ENCODE measurements at places on chromosomes 12 and 14.

GRCh38 chr14:90301668-90302090 is 30.1 kb downstream of the NRDE2 start:
- peak; percentile 80 for DNase-seq

- DNase-seq, result no peak
Measured at GRCh38 chr14:98035396-98035795, 1236.6 kb downstream of the BCL11B start.

GRCh38 chr14:101043891-101044290 is 140.4 kb upstream of the RTL1 start:
- no peak for DNase-seq

GRCh38 chr12:110004598-110004997 is 5.4 kb downstream of the ANKRD13A start:
- no peak for DNase-seq

GRCh38 chr14:70152704-70153103 is 36.0 kb downstream of the SLC8A3 start:
- no peak for DNase-seq

DNA sequence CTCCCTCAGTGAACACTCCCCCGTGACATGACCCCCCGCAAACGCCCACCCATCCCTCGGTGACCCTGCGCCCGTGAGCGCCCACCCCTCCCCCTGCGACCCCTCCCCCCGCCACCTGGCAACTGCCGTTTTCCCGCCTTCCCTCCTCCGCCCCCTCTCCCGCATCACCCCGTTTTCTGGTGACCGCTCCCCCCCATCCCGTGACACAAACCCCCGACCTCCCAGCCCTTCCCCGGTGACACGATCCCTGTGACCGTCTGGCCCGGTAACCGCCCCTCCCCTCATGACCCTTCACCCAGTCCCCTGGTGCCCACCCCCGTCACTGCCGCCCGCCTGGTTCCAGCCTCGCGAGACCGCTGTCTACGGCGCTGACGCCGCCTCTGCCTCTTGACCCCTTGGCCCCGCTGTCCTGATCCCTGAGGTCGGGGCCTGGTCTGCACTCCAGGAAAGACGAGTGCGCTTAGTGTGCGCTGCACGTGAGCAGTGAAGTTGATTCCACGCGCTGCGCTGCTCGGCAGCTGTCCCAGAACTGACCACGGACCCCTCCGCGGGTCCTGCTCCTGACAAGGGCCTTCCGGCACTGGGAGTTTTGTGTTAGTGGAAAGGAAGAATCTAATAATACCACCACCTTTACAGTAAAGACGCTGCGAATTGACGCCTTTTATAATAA is 59.4 kb downstream of the DDX51 start:
- peak; percentile 52 for DNase-seq

- no peak for DNase-seq
Measured at GRCh38 chr14:59939828-59940227, 19.9 kb downstream of the LRRC9 start.

DNA sequence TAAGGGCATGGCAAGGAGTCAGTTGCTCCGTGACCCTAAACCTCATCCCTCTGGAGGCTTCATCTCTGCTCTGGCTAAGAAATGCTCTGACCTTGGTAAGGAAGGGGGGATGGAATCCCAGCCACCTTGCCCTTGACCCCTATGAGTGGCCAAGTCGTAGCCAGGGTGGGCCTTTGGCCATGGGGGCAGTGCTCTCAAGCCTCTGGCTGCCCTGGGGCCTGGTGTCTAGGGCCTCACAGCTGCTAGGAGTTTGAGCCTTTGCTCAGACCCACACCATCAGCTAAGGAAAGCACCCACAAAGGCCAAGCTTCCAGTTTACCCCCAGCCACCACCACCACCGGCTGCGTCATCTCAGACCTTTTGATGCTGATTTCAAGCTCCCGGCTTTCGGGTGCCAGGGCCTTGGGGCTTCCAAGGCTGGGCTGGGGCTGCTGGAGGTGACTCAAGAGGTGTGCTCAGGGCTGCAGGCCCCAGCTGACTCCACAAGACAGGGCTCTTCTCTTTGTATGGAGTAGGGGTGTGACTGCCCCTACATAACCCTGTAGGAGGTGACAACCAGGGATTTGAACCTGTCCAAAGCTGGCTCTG is 3.7 kb downstream of the ASB2 start:
- DNase-seq, result no peak

DNA sequence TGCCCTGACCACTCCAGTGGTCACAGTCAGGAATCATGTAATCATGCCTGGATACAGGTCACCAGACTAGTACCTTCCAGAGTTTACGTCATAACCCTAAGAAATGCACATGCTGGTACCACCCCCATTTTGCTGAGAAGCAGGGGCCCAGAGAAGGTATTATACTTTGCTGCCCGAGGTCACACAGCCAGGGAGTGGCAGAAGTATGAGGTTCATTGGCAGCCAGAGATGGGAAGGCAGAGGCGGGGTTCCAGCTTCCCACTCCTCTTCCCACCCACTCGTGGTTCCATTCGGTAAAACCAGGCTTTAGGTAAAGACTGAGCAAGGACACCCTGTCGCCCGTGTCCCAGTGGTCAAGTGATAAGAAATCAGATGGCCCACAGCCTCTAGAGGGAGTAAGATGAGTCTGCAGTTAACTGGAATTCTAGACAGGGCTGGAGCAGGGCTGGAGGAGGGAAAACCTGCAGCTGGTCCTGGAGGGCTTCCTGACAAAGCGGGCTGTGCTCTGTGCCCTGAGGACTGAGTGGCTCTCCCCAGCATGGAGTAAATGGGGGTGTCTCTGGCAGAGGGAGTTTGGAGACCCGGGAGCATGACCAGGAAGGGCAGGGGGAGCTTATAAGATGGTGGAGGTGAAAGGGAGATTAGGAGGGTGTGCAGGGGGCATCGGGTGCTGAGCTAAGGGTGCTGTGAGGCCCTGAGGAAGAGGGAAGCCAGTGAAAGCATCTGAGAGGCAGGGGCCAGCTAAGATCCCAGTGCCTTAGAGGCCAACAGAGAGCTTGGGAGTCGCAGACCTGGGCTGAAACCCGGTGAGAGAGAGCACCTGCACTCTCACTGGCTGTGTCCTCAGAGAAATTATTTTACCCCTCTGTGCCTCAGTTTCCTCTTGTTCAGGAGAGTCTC is 5.7 kb downstream of the FAM222A start:
- no peak for DNase-seq

- no peak for DNase-seq
Measured at GRCh38 chr12:25251769-25252168, 1.0 kb upstream of the KRAS start.

DNA sequence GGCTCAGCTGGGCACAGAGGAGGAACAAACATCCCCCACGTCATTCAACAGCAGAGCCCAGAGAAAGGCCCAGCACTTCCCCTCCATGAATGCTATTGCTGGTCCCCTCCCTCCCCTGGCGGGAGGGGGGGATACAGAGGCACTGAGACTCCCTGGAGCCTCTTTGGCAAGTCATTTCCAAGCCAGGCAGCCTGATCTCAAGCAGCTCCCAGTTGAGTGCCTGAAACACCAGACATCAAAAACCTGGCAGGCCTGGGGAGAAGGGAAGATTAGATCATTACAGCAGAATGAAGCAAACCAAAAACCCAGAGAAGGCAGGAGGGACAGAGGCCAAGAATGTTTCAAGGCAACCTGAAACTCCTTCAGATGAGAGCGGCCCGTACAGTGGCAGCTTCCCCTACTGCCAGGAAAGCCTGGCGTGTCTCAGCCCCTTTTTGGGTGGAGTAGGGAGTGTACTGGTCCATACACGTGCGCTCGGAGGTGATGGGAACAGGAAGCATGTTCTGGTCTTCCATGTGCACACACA is 92.1 kb downstream of the LRRC74A start:
- peak; percentile 95 for DNase-seq

- DNase-seq, result peak; percentile 28
Measured at GRCh38 chr14:58151133-58152013, 640 bp downstream of the ARMH4 start.

GRCh38 chr14:25953532-25954139 is 644.2 kb downstream of the NOVA1 start:
- peak; percentile 56 for DNase-seq

DNA sequence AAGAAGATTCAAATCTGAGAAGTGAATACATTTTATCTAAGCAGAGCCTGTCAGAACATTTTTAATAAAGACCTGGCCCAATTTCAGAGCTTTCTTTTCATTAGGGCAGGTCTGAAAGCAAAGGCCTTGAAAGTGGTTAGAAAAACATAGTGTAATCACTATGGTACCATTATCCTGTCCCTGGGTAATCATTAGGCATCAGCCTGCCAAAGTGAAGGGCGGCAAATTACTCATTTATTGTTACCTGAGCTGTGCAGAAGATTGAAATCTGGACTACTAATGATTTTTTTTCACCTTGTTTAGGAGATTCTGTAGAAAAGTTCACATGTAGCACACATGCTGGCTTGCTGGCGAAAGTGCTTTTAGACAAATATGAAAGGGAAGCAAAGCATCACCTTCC is 92.6 kb upstream of the PRKD1 start:
- no peak for DNase-seq

DNA sequence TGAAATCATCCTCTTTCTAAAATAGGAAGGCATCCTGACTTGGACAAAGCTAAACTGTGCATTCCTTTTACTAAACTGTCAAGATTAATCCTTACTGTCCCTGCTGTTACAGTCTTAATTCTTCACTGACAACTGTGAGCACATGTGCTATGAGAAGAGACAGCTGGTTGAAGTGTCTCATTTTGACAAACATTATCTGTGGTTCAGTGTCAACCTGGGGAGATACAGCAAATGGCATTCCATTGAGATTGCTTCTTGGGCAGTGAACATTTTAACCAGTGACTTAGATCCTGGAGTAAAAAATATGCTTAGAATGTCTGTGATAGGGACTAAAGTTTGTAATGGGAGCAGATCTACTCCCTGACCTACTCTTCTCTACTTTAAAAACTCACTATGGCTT is 552.6 kb upstream of the ATP2B1 start:
- no peak for DNase-seq

- DNase-seq, result peak; percentile 36
Measured at GRCh38 chr14:96177766-96178375, 26.8 kb upstream of the BDKRB2 start.

- peak; percentile 68 for DNase-seq
Measured at GRCh38 chr12:5083955-5084849, 40.5 kb downstream of the KCNA5 start.

- DNase-seq, result no peak
Measured at GRCh38 chr12:76696186-76696585, 67.7 kb upstream of the ZDHHC17 start.

DNA sequence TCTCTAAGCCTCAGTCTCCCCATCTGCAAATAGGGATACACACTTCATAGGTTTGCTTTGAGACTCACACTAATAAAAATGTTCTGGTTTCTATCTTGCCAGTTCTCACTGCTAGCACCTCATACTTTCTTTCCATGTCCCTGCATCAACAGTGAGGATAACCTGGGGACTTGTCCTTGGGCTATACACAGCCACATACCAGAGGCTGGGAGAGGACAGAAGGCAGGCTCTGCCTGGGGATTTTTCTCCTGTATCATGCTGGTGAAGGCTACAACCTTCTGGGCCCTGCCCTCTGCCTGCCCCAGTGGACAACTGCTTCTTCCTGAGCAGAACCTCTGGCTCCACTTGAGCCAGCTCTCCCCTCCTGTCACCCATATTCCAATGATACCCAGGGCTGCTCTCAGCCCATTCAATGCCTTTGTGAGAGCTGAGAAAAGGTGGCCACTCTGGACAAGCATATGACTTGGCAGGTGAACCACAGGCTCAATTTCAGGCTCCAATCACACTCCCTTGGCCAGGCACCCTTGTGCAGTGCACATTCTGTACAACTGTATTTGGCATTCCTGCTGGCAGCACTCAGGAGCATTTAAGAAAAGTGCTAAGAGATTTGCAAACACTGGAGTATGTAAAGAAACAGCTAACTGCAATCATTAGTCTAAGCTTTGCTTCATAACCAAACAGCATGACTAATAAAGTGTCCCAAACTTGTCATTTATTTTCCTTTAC is 135.8 kb upstream of the VRK1 start:
- no peak for DNase-seq

- DNase-seq, result no peak
Measured at GRCh38 chr12:93916402-93916801, 232.0 kb upstream of the PLXNC1 start.

DNA sequence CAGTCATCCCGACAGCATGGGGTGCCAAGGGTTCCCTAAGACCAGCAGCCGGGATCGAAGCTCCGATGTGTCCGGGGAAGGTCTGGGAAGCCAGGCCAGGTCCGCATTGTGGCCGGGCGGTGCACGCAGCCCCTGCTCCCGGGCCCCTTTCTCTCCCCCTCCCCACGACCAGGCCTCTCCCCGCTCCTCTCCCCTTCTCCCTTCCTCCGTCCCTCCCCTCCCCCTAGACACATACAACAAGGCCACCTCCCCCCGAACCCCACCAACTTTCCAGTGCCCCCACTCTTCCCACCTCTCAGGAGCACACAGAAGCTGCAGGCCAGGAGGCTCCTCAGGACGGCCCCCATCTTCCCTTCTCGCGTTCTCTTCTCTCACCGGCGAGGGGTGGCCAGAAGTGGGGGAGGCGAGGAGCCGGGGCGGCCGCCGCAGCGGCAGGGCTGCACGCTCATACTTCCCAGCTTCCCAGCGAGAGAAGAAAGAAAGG is 413 bp downstream of the LRP6 start:
- peak; percentile 14 for DNase-seq

DNA sequence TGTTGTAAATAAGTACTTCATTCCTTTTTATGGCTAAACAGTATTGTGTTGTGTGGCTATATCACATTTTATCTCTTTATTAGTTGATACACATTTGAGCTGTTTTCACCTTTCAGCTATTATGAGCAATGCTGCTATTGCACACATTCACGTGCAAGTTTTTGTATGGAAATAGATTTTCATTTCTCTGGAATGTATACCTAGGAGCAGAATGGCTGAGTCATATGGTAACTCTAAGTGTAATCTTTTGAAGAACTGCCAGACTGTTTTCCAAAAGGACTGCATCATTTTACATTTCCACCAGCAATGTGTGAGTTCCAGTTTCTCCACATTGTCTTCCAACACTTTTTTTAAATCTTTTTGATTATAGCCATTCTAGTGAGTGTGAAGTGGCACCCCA is 134.0 kb downstream of the SRGAP1 start:
- peak; percentile 90 for DNase-seq

GRCh38 chr14:74019408-74020137 is 424 bp downstream of the BBOF1 start:
- peak; percentile 73 for DNase-seq

DNA sequence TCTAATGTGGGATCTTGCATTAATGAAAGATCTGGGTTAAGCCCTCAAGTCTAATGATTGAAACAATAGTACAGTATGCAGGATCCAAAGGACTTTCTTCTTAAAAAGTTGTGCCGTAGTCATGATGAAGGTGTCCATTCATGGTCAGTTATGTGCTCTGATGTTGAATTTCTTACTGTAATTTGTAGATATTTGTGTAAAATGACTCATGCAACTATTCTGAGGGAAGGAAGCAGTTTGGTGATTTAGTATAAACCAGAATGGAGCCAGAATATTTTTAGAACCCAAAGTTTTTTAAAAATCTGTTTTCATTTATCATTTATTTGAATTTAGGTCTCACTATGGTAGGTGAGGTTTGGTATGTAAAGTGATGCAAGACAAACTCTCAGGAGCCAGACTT is 151.2 kb downstream of the AKAP6 start:
- peak; percentile 27 for DNase-seq

DNA sequence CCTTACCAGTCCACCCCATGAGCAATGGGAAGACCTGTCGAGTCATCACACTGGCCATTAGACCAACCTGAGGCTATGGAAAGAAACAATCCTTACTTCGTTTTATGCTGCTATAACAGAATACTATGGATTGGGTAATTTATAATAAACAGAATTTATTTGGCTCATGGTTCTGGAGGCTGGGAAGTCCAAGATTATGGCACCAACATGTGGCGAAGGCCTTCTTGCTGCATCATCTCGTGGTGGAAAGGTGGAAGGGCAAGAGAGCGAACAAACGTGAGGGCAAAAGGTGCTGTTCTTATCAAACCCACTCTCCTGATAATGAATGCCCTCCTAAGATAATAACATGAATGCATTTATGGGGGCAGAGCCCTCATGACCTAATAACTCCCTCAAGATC is 9.6 kb upstream of the SPTB start:
- DNase-seq, result no peak

All from cardiac fibroblast (primary cell).